ENCODE measurements at places on chromosomes 2 and 18. TPM values are rescaled to one million over a fixed set of nuclear protein-coding genes. Genes with fewer than 3 reads are reported as not detected.

The VWA3B gene
- not detected for total RNA-seq

The SKA1 gene
- 37.5 TPM for total RNA-seq

The SCYGR4 gene
- total RNA-seq = not detected

The ALKAL2 gene
- not detected for total RNA-seq

The CFC1 gene
- not detected for total RNA-seq

The ZNF24 gene
- 34.7 TPM for total RNA-seq

The PSTPIP2 gene
- total RNA-seq = 0.76 TPM

The ANKRD23 gene
- total RNA-seq = not detected

The SLC16A14 gene
- 0.81 TPM for total RNA-seq

The MDH1B gene
- total RNA-seq = 1.2 TPM

The NT5DC4 gene
- total RNA-seq = not detected

The CARF gene
- 1.3 TPM for total RNA-seq

The HOXD3 gene
- 0.30 TPM for total RNA-seq

The PSMA8 gene
- total RNA-seq = 0.15 TPM

The BARD1 gene
- total RNA-seq = 24.2 TPM

The C18orf54 gene
- total RNA-seq = 8.5 TPM

The CFLAR gene
- 27.0 TPM for total RNA-seq

The METTL5 gene
- 89.6 TPM for total RNA-seq

The PUS10 gene
- 5.7 TPM for total RNA-seq

The CNTNAP5 gene
- total RNA-seq = not detected

The CPO gene
- total RNA-seq = not detected

The MCM6 gene
- 40.8 TPM for total RNA-seq

The GAD1 gene
- 3.0 TPM for total RNA-seq

The ZNF396 gene
- 1.7 TPM for total RNA-seq

The AOX1 gene
- 18.7 TPM for total RNA-seq

The LYG1 gene
- total RNA-seq = 0.96 TPM

The CYP27A1 gene
- total RNA-seq = 2.7 TPM

The ANTXR1 gene
- 38.6 TPM for total RNA-seq
